ENCODE measurements at places on chromosomes 3 and 15.

GRCh38 chr3:64945171-64945729 lies 257.4 kb upstream of the ADAMTS9 start:
- DNase-seq: no peak

- no peak for DNase-seq
Measured at GRCh38 chr15:74235962-74236361, at the start of gene CCDC33. CCDC33 (plus strand) TSS chr15:74236326; CDS start chr15:74236720, 394 bp downstream.

- no peak for DNase-seq
Measured at GRCh38 chr3:15630646-15631350, 29.3 kb downstream of the BTD start.

DNA sequence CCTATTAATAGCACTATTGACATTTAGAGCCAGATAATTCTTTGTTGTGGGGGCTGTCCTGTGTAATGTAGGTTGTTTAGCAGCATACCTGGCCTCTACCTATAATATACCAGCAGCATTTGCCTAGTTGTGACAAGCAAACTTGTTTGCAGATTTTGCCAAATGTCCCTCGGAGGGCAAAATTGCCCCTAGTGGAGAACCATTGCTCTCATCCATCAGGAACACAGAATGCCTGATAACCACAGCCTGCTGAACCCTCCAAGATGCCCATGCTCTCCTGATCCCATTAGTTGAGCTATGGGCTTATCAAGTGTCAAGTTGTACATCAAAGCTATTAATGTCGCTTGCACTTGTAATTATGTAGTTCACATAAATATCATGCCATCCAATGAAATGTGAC lies 15.0 kb upstream of the KBTBD8 start:
- DNase-seq: no peak

- DNase-seq: no peak
Measured at GRCh38 chr3:27022096-27022761, 347.0 kb downstream of the NEK10 start.

DNA sequence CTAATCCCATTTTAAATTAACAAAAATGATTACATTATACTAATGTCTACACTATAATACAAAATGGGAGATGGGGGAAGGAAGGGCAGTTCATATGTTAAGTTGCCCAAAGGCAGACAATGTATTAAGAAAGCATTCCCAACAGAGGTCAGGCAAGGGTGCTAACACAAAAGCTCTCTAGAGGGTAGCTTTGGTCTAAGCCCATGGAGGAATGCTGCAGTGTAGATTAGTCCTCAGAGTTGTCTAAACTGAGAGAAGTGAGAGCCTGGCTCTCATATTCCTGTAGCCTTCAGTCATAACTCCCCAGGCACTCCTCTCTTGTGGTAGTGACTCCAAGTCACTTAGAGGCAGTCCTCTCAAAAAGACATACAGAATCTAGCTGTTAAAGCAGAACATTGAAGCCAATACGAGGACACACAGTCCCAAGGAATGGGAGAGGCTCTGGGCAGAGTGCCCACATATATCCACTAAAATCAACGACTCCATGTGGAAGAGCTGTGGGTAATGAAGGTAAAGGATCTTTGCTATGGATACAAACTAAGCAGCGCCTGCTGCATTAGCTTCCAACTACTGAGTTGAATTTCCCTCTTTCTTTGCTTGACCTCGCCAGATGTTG lies 14.5 kb downstream of the NEK10 start:
- no peak for DNase-seq

- no peak for DNase-seq
Measured at GRCh38 chr3:65094723-65095122, 406.9 kb upstream of the ADAMTS9 start.

DNA sequence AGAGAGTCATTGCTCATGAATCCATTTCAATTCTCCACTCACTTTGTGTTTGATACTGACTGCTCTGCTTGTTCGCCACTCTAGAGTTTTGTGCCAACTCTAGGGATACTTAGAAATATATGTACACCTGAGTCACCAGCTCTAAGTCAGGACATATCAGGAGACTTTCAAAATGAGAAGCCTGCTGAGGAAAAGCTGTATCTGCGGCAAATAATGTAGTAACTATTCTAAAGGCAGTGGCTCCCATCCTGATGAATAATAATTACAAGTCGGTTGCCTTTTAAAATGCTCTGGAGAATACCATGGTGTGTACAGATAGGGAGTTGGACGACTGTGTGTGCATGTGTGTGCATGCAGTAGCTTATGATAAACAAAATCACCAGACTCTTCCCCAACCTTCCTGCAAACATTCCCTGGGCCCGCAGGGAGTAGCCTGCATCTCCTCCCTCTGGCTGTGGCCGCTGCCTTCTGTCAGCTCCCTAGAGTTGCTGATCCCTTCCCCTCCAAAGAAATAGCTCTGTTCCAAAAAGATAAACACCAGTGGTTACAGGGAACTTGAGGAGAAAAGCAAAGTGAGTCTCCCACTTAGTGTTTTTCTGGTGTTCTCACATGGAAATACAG lies 346.3 kb upstream of the UMPS start:
- no peak for DNase-seq

DNA sequence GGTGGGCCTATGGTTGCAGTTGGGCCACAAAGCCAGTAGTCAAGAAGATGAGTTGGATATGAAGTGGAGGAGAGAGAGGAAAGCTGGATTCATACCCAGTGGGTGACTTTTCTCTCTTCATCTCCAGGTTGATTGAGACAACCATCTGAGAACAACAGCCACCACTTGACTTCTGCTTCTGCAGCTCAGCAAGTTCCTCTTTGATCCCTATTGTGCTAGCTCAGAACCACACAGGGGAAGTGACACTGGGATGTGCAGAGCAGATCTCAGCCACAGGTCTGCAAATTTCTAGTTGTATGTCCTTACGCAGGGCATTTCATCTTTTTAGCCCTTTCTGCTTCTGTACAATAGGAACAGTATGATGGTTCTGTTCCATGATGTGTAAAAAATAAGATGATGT lies 459.2 kb upstream of the ARRDC4 start:
- DNase-seq: no peak

Data from hematopoietic multipotent progenitor cell treated with erythropoietin and hydrocortisone succinate and interleukin-3 and kit ligand, for 17 days (in vitro differentiated cells).